SK-N-SH (cell line): ENCODE measurements at places on chromosomes 3 and 15. TPM values are rescaled to one million over a fixed set of nuclear protein-coding genes. Genes with fewer than 3 reads are reported as not detected.

GRCh38 chr3:167066977-167067786 is 312.9 kb downstream of the ZBBX start:
- no peak overlapping the region for H3K27ac ChIP-seq
- DNase-seq, result no peak
- no peak overlapping the region for H3K4me3 ChIP-seq

Gene OCA2
- polyA plus RNA-seq, result 0.10 and 0.16 TPM in 2 replicates

- H3K27ac ChIP-seq, result no peak overlapping the region
- DNase-seq, result no peak
- H3K4me1 ChIP-seq, result peaks cover 19% of the 10 kb centered on the region
- peaks cover 5% of the 10 kb centered on the region for H3K36me3 ChIP-seq
Measured at GRCh38 chr3:98766924-98767323, 3.8 kb downstream of the ST3GAL6 start.

GRCh38 chr3:195013411-195014361 is 257.3 kb downstream of the XXYLT1 start:
- H3K27ac ChIP-seq, result peak overlapping the region; percentile 98
- no peak overlapping the region for H3K4me3 ChIP-seq
- H3K27me3 ChIP-seq, result 0 out of 2 replicates have a peak, but pooled peaks cover 16% of the 10 kb centered on the region
- DNase-seq, result peak; percentile 82
- peaks cover 34% of the 10 kb centered on the region for H3K4me1 ChIP-seq
- no peaks in the 10 kb centered on the region for H3K36me3 ChIP-seq

DNA sequence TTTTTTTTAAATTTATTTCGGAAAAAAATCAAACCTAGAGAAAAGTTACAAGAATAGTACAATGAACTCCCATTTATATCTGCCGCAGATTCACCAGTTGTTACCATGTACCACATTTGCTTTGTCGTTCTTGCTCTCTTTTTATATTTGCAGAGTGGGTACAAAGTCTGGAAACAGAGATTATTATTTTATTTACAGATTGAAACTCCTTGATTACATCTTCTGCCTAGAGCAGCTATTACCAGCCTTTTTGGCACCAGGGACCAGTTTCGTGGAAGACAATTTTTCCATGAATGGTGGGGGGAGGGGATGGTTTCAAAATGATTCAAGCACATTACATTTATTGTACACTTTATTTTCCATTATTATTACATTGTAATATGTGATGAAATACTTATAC is 8.3 kb downstream of the MEF2A start:
- no peak overlapping the region for H3K27ac ChIP-seq
- no peaks in the 10 kb centered on the region; the same call in 1 of the 2 replicates for H3K4me1 ChIP-seq
- H3K36me3 ChIP-seq, result no peaks in the 10 kb centered on the region
- no peak overlapping the region for H3K4me3 ChIP-seq

GRCh38 chr3:184455991-184456390 is 76.1 kb downstream of the CHRD start:
- H3K4me3 ChIP-seq, result no peak overlapping the region
- H3K27me3 ChIP-seq, result no peaks in the 10 kb centered on the region
- no peak overlapping the region for H3K27ac ChIP-seq
- H3K4me1 ChIP-seq, result no peaks in the 10 kb centered on the region
- H3K36me3 ChIP-seq, result no peaks in the 10 kb centered on the region
- no peak for DNase-seq

- H3K27ac ChIP-seq, result no peak overlapping the region
- DNase-seq, result no peak
- no peaks in the 10 kb centered on the region for H3K36me3 ChIP-seq
- H3K4me3 ChIP-seq, result no peak overlapping the region
Measured at GRCh38 chr3:10454907-10455544, 50.4 kb downstream of the ATP2B2 start.

Gene IGSF11
- 0.07 and 0.08 TPM in 2 replicates for polyA plus RNA-seq

DNA sequence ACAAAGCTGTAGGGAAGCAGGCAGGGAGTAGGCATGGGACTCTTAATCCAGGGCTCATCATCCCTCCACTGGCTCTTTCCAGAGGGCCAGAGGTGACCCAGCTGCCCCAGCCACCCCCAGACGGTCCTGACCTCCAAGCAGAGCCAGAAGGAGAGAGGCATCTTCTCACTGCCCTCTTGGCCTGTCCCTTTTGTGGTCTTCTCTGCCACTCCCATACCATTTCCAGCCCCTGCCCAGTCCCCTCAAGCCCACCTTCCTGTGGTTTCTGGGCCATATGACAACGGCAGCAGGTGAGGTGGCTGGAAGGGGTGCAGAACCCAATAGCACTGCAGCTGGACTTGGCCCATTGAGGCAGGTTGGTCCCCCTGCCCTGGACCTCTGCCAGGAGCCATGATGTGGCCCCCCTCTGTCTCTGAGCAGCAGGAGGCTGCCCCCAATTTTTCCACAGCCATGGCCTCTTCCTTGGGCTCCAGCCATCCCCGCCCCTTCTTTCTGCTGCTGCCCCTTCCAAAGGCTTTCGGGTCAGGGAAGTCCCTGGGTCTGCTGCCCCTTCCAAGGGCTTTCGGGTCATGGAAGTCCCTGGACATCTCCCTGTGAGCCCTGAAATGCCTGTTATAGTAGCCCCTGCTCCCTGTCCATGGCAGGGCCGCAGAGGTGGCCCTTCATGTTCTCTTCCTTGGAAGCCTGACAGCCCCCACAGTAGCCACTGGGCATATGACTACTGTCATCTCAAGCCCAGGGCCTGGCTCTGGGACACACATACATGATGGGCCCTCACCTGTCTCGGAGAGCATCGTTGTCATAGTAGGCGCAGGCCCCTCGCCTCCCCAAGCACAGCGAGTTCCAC is 39.5 kb upstream of the RAB6B start:
- no peak overlapping the region for H3K4me3 ChIP-seq
- no peaks in the 10 kb centered on the region for H3K36me3 ChIP-seq
- DNase-seq, result no peak
- peaks cover 2% of the 10 kb centered on the region; the same call in 1 of the 2 replicates for H3K4me1 ChIP-seq

GRCh38 chr15:96422125-96422524 is 91.6 kb downstream of the NR2F2 start:
- H3K4me3 ChIP-seq, result no peak overlapping the region
- no peak for DNase-seq
- peaks cover 19% of the 10 kb centered on the region; the same call in 1 of the 2 replicates for H3K27me3 ChIP-seq
- no peaks in the 10 kb centered on the region for H3K36me3 ChIP-seq
- H3K4me1 ChIP-seq, result peaks cover 6% of the 10 kb centered on the region; the same call in 1 of the 2 replicates

DNA sequence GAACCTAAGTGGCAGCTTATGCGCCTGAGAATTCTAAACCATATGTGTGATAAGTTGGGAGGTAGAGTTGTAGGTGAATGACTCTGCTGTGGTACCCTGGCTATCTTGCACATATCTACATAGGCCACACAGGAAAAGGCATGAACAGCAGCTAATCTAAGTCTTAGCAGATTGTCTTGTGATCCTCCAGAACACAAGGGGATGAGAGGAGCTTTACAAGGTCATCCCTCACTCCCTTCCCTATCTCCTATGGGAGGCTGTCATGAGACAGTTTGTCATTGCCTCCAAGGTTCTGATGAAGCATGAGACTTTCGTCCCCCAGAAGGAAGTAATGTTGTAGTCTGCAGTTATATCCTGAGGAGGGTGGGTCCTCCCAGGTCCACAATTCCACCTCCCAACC is 3.7 kb upstream of the ZNF662 start:
- H3K4me1 ChIP-seq, result peaks cover 8% of the 10 kb centered on the region
- H3K36me3 ChIP-seq, result no peaks in the 10 kb centered on the region
- H3K27me3 ChIP-seq, result no peaks in the 10 kb centered on the region; the same call in 1 of the 2 replicates
- H3K4me3 ChIP-seq, result no peak overlapping the region
- no peak for DNase-seq
- H3K27ac ChIP-seq, result no peak overlapping the region

DNA sequence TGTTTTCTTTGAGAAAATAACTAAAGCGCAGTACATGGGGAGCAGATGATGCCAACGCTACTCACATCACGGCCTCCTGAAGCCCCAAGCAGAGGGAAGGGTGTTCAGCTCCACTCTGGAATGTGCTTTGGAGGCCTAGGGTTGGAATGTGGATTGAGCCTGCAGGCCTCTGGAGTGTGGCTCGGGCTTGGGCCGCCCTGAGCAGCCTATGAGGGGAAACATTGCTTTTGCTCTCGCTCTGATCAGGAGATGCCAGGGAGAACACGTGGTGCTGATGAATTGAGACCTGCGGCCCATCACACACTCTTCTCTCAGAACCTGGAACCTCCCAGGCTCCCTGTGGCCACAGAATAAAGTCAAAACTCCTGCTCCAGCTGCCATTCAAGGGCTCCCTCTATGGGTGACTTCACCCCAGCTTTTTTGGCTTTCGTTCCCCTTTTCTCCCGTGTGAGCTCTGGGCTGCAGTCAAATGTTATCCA is 23.3 kb downstream of the CCDC13 start:
- no peak for DNase-seq
- H3K36me3 ChIP-seq, result no peaks in the 10 kb centered on the region
- H3K4me1 ChIP-seq, result no peaks in the 10 kb centered on the region
- H3K27ac ChIP-seq, result no peak overlapping the region

DNA sequence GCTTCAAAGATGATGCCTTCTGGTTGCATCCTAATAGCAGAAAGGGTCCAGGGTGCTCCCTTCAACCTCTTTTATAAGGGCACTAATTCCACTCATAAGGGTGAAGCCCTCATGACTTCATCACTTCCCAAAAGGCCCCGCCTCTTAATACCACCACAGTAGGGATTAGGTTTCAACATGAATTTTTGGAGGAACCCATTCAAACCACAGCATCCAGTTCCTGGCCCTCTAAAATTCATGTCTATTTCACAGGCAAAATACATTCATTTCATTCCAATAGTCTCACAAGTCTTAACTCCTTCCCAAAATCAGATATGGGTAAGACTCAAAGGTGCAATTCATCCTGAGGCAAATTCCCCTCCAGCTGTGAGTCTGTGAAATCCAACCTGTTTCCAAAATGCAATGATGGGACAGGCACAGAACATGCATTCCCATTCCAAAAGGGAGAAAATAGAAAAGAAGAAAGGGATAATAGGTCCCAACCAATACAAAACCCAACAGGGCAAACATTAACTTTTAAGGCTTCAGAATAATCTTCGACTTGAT is 124.0 kb downstream of the ATP1B3 start:
- DNase-seq, result no peak
- no peaks in the 10 kb centered on the region for H3K36me3 ChIP-seq
- no peak overlapping the region for H3K4me3 ChIP-seq
- H3K4me1 ChIP-seq, result 0 out of 2 replicates have a peak, but pooled peaks cover 4% of the 10 kb centered on the region

- DNase-seq, result no peak
- peaks cover 8% of the 10 kb centered on the region for H3K36me3 ChIP-seq
- no peak overlapping the region for H3K4me3 ChIP-seq
- no peak overlapping the region for H3K27ac ChIP-seq
- H3K4me1 ChIP-seq, result peaks cover 5% of the 10 kb centered on the region; the same call in 1 of the 2 replicates
Measured at GRCh38 chr3:149131589-149131988, 2.2 kb downstream of the HPS3 start.

DNA sequence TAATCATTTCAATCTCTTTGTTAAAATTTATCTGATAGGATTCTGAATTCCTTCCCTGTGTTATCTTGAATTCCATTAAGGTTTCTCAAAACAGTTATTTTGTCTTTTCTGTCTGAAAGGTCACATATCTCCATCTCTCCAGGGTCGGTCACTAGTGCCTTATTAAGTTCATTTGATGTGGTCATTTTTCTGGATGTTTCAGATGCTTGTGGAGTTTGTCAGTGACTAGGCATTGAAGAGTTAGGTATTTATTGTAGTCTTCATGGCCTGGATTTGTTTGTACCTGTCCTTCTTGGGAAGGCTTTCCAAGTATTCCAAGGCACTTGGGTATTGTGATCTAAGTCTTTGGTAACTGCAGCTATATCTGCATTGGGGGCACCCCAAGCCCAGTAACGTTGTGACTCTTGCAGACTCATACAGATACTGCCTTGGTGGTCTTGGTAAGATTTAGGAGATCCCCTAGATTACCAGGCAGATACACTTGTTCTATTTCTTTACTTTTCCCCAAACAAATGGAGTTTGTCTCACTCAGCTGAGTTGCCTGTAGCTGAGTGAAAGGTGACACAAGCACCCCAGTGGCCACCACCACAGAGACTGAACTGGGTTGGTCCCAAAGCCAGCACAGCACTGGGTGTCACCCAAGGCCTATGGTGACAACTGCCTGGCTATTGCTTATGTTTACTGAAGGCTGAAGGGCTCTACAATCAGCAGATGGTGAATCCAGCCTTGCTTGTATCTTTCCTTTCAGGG is 18.9 kb upstream of the SLC27A2 start:
- no peaks in the 10 kb centered on the region for H3K36me3 ChIP-seq
- H3K4me1 ChIP-seq, result no peaks in the 10 kb centered on the region; the same call in 1 of the 2 replicates
- H3K27me3 ChIP-seq, result no peaks in the 10 kb centered on the region
- H3K4me3 ChIP-seq, result no peak overlapping the region
- DNase-seq, result no peak

GRCh38 chr15:66921319-66921915 is 144.0 kb upstream of the SMAD3 start:
- DNase-seq, result no peak
- no peaks in the 10 kb centered on the region for H3K36me3 ChIP-seq
- no peaks in the 10 kb centered on the region for H3K27me3 ChIP-seq
- no peaks in the 10 kb centered on the region for H3K4me1 ChIP-seq

DNA sequence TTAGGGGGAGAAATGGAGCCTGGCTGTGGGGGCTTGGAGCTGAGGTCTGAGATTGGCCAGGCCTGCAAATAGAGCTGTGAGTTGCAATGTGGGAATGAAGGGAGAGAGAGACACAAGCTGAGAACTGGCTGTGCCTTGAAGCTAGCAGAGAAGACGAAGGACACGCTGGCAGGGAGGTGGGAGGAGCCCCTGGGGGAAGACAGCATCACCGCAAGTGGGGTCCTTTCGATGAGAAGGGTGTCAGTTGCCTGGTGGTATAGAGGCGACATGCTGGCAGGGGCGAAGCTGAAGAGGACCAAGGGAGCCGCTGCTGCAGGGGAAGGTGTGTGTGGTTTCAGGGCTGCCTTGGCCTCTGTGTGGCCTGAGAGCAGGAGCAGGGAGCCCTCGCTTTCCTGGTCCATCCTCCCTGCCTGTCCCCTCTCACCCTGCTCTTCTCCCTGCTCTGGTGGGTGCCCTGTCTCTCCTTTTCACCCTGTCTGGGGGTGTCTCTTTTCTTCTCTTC is 5.5 kb downstream of the RHCG start:
- H3K4me3 ChIP-seq, result no peak overlapping the region
- no peaks in the 10 kb centered on the region for H3K36me3 ChIP-seq
- H3K4me1 ChIP-seq, result no peaks in the 10 kb centered on the region
- H3K27me3 ChIP-seq, result no peaks in the 10 kb centered on the region

DNA sequence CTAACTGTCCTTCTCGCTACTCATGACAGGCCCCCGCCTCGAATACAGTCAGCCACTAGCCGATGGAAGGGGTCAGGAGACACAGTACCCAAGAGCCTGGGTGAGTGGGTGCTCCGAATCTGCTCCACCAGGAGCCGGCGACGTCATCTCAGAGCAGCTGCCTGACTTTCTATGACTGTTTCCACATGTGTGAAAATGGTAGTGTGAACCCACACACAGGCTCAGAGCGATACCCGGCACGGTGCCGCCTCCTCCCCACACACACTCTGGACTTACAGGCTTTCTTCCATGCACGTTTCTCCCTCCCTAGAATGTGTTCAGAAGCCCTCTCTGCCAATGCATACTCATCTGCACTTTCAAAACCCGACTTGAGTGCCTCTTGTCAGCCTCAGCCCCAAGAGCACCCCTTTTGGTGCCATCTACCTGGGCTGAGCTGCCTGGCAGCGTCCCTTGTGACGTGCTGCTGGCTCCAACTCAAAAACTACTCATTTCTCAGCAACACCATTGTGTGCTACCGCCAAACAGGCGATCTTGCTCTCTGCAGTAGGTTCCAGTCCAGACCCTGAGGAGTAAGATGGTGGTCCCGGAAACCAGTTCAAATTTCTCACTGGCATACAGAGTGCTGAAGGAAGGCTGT is 29.7 kb downstream of the VGLL4 start:
- H3K27me3 ChIP-seq, result no peaks in the 10 kb centered on the region
- no peak overlapping the region for H3K4me3 ChIP-seq
- no peak for DNase-seq
- H3K36me3 ChIP-seq, result peaks cover 2% of the 10 kb centered on the region; the same call in 1 of the 2 replicates
- no peak overlapping the region for H3K27ac ChIP-seq

Gene KLHL40
- polyA plus RNA-seq, result not detected in 2 replicates

Gene USP19
- 75.6 and 80.5 TPM in 2 replicates for polyA plus RNA-seq
